ENCODE measurements at places on chromosomes 4 and X.

- no peak for DNase-seq
Measured at GRCh38 chr4:80803337-80803736, 227.2 kb upstream of the BMP3 start.

GRCh38 chrX:38726612-38727011 is 74.6 kb upstream of the MID1IP1 start:
- no peak for DNase-seq

GRCh38 chr4:126136922-126137781 is 822.4 kb downstream of the FAT4 start:
- no peak for DNase-seq

GRCh38 chrX:57817302-57817701 is 93.0 kb downstream of the ZXDA start:
- no peak for DNase-seq

GRCh38 chrX:109987884-109988283 is 15.0 kb upstream of the TMEM164 start:
- no peak for DNase-seq

DNA sequence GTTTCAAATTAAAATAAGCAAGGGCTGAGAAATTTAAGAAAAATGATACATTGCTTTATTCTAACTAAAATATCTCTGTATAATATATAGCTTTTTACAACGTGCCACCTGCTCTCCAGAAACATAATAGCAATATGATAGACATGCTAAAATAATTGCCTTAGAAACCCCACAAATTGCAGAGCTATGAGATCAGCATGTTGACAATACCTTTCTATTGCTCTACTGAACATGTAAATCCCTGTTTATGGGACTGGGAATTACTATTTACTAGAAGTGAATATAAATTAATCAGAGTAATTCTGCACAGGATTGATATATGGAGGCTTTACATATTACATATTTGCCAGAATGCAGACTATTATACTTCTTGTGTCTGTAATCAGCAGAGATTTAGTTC is 1831.1 kb upstream of the IGFBP7 start:
- DNase-seq: no peak

- DNase-seq: no peak
Measured at GRCh38 chr4:186341655-186342054, 75.7 kb downstream of the F11 start.

GRCh38 chrX:102517326-102517725 is 787 bp upstream of the TMSB15A start:
- peak; percentile 0 for DNase-seq

GRCh38 chr4:105558277-105558676 is 5.9 kb downstream of the ARHGEF38 start:
- no peak for DNase-seq

DNA sequence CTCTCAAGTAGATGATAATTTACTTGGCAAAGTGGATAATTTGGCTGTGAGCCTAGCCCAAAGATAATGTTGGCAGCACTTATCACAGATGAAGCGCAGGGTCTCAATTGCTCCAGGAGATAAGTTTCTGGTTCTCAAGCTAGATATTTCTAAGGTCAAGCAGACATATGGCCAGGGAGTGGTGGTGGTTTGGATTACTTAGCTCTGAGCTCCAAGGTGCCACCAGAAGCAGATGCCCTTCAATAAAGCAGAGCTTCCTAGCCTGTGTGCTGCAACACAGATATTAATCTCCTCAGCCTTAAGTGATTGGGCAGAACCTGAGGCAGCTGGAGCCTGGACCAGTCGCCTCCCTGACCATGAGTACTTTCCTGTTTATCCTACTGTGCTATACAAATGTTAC is 79.2 kb upstream of the NALF2 start:
- DNase-seq: no peak

DNA sequence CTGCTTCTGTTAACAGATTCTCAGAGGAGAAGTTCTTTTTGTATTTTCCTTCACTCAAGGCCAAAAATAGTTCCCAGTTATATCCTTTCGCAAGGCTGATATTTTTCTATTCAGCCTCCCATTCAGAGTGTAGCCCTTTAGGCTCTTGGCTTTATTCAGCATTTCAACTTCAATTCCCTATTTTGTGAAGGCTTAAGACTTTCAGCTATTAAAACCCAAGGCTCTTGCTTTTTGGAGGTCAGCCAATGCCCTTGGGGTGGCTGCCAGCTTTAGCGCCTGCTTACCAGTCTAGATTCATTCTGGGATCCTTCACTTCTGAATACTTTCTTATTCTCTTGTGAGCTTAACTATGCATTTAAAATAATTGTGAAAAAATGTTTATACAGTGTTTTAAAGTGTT is 57.3 kb upstream of the ADGRA3 start:
- DNase-seq: no peak

- DNase-seq: no peak
Measured at GRCh38 chrX:123990602-123991001, 29.1 kb downstream of the STAG2 start.

DNA sequence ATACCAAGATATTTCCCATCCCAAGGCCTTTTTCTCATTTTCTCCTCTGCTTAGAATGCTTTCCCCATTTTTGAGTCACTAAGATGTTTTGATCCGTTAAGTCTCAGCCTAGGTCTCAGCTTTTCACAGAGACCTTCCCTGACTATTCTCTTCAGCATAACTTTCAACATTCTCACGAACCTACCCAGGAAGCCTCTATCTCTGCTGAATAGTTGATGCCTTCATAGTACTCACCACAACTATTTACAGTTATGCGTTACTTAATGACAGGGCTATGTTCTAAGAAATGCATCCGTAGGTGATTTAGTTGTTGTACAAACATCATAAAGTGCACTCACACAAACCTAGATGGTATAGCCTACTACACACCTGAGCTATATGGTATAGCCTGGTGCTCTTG is 64.5 kb downstream of the ARL9 start:
- DNase-seq: no peak

DNA sequence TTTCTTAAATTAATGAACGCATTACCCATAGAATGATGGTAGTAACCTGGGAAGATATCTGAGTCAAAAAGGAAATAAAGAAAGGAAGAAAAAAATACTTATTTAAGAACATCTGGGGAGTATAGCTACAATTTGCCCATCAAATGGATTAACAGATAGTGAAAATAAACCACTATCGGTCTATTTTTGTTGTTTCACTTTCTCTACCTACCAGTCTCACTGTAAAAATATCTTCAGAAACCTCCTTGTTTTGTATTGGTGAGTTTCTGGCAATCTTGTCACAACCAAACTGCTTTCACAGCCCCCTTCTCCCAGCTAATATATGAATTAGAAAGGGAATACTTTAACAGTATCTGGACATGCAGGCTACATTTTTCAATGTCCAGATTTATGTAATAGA is 783.5 kb downstream of the STPG2 start:
- DNase-seq: no peak

- DNase-seq: peak; percentile 4
Measured at GRCh38 chrX:19514791-19515614, at the start of gene MAP3K15. TSS of gene MAP3K15 (minus strand) at chrX:19515508. CDS start at chrX:19515261, 247 bp downstream.

DNA sequence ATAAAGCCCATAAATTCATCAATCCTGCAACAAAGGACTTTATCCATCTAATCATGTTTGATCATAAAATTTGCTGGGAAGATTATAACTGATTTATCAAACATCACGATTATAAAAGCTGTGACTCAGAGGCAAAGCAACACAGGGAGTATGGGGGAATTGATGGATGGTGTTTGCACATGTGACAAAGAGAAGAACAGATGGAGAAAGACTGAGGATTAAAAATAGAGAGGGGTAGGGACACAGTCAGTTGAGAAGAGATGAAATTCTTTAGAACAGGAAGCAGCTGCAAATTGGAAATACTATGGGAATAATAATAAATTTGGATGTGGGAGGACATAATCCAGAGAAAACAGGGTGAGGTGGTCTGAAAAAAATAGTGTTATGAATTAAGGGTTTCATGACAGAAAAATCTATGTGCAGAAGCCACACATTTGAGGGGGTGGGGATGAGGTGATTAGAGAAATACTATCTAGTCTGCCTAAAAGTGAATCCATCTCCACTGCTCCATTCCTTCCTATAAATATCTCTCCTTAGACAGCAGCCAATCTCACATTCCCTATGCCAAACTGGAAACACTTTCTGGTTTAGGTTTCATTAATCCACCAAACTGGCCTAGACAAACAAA is 6.2 kb downstream of the PRR32 start:
- DNase-seq: no peak

DNA sequence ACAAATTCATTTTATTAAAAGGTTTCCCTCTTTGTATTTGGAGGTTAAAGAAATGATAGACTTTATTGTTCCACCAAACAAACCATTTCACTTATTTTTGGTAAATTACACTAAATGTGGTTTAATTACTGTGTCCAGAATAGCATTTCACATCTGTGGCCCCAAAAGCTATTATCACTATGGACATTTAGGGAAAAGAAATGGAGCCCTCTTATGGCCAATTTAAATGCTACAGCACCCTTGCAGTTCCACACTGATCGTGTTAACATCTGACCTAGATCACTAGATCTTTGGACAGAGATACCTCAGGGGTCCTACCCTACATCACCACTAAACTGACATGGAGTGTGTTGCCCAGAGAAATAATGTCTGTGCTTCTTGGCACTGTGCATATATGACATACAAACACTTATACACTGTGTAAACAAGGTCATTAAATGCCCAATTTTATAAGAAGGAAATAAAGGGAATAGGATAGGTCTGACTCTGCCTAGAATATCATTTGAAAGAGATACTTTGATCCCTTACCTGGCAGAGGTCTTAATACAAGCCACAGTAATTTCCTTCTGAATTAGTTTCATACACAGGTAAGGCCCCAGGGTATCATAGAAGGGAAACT is 163.9 kb downstream of the KDR start:
- DNase-seq: peak; percentile 3

DNA sequence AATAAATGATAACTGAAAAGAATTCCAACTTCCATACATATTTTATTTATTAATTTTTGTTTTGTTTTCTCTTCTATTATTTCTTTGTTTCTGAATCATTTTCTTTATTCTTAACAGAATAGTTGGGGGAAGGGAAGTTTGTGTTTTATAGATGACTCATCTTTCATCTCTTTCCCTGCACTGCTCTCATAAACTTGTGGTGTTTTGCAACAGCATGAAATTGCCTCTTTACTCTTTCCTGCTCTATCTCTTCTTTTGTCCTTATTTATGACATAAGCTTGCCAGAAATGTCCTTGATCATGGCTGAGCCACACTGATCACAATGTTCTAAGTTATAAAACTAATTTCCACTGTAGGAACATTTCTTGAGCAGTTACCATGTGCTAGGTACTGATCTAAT is 22.3 kb downstream of the QRFPR start:
- DNase-seq: no peak

- peak; percentile 36 for DNase-seq
Measured at GRCh38 chrX:46649421-46650260, 76.1 kb downstream of the CHST7 start.

DNA sequence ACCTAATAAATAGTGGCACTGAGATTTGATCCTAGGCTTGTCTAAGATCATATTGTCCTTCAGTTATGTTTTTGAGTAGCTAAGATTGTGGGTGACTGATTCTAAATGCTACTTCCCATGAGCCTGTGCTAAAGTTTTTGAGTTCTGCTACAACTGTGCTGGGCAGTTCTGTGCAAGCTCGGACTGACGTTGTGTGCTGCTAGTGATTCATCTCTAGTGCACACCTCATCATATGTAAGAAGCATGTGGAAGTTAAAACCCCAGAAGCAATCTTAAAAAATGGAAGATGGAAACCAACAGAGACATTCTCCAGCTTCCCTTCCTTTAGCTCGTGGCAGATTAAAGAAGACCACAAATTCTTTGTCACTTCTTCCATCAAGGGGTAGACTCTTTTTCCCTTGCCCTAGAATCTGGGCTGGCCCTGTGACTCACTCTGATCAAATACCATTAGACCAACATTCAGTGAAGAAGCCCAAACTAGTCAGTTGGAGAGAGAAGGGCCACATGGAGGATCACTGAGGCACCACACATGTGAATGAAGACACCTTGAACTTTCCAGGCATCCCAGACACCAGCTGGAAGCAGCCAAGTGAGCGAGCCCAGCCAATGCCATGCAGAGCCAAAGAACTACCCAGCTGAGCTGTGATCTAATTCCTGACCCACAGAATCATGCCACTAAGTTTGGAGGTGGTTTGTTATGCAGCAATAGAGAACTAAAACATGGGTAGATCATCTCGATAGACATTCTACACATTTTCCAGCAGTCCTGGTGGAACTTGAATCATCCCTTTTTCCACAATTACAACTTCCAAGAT is 16.8 kb downstream of the ARHGAP6 start:
- DNase-seq: no peak

DNA sequence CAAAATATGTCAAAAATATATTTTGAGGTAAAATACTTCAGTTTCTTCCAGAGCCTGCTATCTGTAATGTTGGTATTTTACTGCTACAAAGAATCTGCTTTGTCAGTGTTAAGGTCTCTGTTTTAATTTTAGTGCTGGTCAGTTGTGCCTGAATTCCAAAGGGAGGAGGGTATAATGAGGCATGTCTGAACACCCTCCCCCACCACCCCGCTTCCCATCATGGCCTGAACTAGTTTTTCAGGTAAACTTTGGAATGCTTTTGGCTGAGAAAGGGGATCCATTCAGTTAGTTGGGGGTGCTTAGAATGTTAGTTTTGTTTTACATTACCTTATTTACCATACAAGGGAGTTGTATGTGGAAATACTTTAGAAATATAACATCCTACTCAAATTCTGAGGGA is 158.5 kb downstream of the MID1IP1 start:
- DNase-seq: no peak

DNA sequence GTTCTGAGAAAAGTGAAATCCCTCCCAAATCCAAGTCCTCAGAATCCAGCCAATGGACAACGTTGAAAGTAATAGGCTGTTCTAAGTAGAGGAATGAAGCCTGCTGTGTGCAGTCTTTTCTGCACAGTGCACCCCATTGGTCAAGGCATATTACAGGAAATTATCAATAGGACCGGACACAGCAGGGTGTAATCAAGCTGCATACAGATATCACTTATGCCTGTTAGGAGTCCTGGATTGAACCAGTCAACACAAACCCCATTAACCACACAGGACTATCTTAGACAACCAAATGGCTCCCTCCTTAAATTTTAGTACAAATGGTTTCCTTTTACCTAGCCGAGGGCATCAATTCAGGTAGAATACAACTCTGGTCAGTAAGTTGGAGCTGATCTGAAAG is 34.2 kb upstream of the MAGEA8 start:
- no peak for DNase-seq

DNA sequence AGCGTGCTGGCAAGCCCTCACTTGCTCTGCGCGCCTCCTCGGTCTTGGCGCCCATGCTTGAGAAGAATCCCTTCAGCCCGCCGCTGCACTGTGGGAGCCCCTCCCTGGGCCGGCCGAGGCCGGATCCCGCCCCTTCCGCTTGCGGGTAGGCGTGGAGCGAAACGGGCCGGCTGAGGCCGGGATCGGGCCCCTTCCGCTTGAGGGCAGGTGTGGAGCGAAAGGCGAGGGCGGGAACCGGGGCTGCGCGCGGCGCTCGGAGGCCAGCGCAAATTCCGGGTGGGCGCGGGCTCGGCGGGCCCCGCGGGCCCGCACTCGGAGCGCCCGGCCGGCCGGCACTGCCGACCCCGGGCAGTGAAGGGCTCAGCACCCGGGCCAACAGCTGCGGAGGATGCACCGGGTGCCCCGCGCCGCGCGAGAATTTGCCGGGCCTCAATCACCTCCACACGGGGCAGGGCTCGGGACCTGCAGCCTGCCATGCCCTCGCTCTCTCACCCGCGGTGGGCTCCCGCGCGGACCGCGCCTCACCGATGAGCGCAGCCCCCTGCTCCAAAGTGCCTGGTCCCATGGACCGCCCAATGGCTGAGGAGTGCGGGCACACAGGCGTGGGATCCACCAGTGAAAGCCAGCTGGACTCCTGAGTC is 58.1 kb upstream of the GBA3 start:
- no peak for DNase-seq

All from AML-193 (cell line).